CD4-positive, alpha-beta memory T cell (primary cell): ENCODE measurements at places on chromosomes 7 and 10. TPM values are rescaled to one million over a fixed set of nuclear protein-coding genes. Genes with fewer than 3 reads are reported as not detected.

TMEM184A gene
- polyA plus RNA-seq = not detected

GDF10 gene
- 0.75 TPM for polyA plus RNA-seq

NPY4R gene
- polyA plus RNA-seq = not detected

CD36 gene
- polyA plus RNA-seq = 0.30 TPM

CTAGE4 gene
- 0.08 TPM for polyA plus RNA-seq

CCDC3 gene
- not detected for polyA plus RNA-seq

CALHM1 gene
- not detected for polyA plus RNA-seq

NUDT1 gene
- polyA plus RNA-seq = 41.6 TPM

THAP5 gene
- polyA plus RNA-seq = 16.7 TPM

MEOX2 gene
- polyA plus RNA-seq = not detected

TAS2R41 gene
- polyA plus RNA-seq = not detected

EPHB6 gene
- polyA plus RNA-seq = 14.2 TPM

TUBB8 gene
- polyA plus RNA-seq = not detected

TRIM50 gene
- not detected for polyA plus RNA-seq

CFTR gene
- not detected for polyA plus RNA-seq

NKX6-2 gene
- not detected for polyA plus RNA-seq

C10orf62 gene
- not detected for polyA plus RNA-seq
